Right lobe of liver (tissue), 6 donors: ENCODE measurements at places on chromosomes 1 and 21. TPM values are rescaled to one million over a fixed set of nuclear protein-coding genes. Genes with fewer than 3 reads are reported as not detected.

Gene ANGPTL1
- 3.0 TPM for total RNA-seq

Gene CENPS
- total RNA-seq, result 7.8 TPM

Gene C1orf53
- total RNA-seq, result 4.0 TPM

Gene AKR1A1
- total RNA-seq, result 248 TPM

Gene GLIS1
- total RNA-seq, result not detected

Gene ZFYVE9
- total RNA-seq, result 11.6 TPM

Gene COL18A1
- 291 TPM for total RNA-seq

Gene SPATA45
- total RNA-seq, result 1.2 TPM

Gene GALNT2
- 113 TPM for total RNA-seq

- no peaks in the 10 kb centered on the region for H3K36me3 ChIP-seq
- H3K27ac ChIP-seq, result no peak overlapping the region
- no peaks in the 10 kb centered on the region for H3K27me3 ChIP-seq
- H3K4me1 ChIP-seq, result no peaks in the 10 kb centered on the region
- no peak for DNase-seq
Observed at GRCh38 chr21:30942192-30942591, 60.8 kb upstream of the KRTAP11-1 start.

GRCh38 chr1:209458921-209459320, 124.6 kb upstream of the CAMK1G start:
- H3K36me3 ChIP-seq, result no peaks in the 10 kb centered on the region
- H3K27ac ChIP-seq, result no peak overlapping the region
- H3K27me3 ChIP-seq, result no peaks in the 10 kb centered on the region
- no peak overlapping the region for H3K4me3 ChIP-seq

DNA sequence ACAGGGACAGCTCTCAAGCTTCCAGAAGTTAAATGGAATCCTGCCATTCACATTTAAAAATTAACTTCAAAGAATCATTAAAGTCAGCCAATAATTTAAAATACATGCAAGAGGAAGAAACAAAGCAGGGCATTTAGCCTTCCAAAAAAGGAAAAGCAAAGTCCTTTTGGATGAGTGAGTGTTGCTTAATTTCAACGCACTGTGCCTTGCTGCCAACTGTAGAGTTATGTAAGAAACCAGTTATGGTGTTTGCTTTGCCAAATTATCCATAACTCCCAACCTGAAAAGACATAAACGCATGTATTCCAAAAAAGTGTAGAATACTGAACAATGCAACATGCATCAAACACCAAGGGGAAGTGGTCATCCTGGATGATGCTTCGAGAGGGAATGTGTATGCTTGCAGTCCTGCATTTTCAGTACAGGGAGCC, 16.1 kb upstream of the KCNE1 start:
- peak overlapping the region; percentile 95 for H3K27ac ChIP-seq
- no peaks in the 10 kb centered on the region for H3K36me3 ChIP-seq
- DNase-seq, result no peak
- H3K4me1 ChIP-seq, result peaks cover 32% of the 10 kb centered on the region

DNA sequence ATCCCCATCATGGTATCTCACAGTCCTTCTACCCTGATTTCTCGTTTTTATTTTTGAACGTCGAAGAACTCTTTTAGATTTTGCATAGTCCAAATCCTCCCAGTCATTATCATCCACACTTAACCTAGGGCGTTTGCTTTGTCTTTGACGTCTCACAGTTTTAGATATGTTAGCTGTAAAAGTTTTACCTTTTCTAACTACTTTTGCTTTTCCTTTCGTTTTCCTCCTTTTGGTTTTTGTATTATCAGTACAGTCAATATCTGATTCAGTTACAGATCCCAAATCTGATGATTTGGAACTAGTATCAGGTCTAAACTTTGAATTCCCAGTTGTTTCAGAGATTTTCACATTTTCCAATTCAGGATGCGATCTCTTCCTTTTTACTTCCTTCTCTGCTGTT, 13.1 kb upstream of the PSMG1 start:
- H3K4me1 ChIP-seq, result no peaks in the 10 kb centered on the region
- no peaks in the 10 kb centered on the region for H3K27me3 ChIP-seq
- H3K4me3 ChIP-seq, result no peak overlapping the region

DNA sequence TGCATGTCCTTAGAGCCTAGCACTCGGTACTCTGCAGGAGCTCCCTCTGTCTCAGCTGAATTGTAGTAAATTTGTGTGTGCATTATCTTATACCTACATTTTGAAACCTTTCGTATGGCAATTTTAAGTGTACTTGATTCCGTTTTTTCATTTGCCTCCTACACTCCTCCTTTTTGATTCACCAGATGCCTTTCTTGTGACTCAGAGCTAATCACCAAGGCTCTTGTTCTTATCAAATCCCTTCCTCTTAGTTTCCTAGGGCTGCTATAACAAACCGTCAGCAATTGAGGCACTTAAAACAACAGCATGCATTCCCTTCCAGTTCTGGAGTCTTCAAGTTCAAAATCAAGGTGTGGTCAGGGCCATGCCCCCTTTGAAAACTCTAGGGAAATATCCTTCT, 261.0 kb downstream of the ASTN1 start:
- no peak for DNase-seq
- H3K27me3 ChIP-seq, result no peaks in the 10 kb centered on the region
- no peaks in the 10 kb centered on the region for H3K36me3 ChIP-seq
- H3K4me3 ChIP-seq, result no peak overlapping the region

GRCh38 chr21:44463724-44464123, 8.4 kb downstream of the LRRC3 start:
- H3K27ac ChIP-seq, result no peak overlapping the region
- DNase-seq, result no peak
- H3K36me3 ChIP-seq, result no peaks in the 10 kb centered on the region
- H3K27me3 ChIP-seq, result no peaks in the 10 kb centered on the region
- no peak overlapping the region for H3K4me3 ChIP-seq

DNA sequence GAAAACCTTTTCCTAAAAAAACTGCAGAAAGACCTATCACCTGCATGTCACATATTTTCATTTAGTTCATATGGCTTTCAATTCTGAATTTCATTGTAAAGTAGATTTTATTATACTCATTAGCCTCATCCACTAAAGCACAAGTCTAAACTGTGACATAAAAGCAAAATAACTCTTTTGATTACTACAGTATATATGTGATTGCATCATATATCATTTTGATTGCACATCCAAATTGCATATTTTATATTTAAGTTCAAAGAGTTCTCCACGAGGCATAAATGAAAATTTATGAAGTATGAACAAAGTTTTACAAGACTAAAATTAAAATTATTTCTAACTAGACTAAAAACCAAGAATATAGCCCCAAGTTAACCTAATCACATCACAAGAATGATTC, 19.3 kb downstream of the PALMD start:
- H3K4me1 ChIP-seq, result peaks cover 19% of the 10 kb centered on the region
- peaks cover 3% of the 10 kb centered on the region for H3K36me3 ChIP-seq
- no peaks in the 10 kb centered on the region for H3K27me3 ChIP-seq
- no peak overlapping the region for H3K4me3 ChIP-seq

DNA sequence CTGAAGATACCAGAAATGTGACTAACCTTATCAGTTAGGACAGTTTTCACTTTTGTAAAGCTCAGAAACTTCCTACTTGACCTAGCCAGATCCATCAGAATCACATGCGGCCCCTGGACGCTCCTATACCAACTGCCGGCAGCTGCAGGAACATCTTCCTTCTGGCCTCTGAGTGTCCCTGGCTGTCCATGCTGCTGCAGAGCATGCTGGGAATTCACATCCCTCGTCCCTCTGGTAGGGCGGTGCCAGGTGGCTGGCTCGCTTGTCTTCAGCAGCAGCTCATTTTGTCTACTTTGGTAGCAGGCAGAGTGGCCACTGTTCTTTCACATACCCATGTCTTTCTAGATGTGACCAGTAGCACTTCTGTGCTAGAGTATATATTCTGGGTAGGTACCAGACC, 34.4 kb downstream of the HHAT start:
- H3K4me3 ChIP-seq, result no peak overlapping the region
- H3K36me3 ChIP-seq, result no peaks in the 10 kb centered on the region
- H3K27me3 ChIP-seq, result no peaks in the 10 kb centered on the region
- no peak for DNase-seq

DNA sequence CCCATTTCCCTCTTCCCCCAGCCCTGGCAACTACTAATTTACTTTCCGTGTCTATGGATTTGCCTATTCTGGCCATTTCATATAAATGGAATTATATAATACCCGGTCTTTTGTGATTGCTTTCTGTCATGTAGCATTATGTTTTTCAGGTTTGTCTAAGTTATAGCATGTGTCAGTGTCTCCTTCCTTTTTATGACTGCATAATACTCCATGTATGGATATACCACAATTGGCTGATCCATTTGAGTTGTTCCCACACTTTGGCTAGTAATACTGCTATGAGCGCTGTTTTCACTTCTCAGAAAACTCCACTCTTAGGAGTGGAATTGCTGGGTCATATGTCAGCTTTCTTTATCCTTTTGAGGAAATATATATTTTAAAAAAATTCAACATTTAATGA, 53.7 kb downstream of the HUNK start:
- DNase-seq, result no peak
- H3K27ac ChIP-seq, result no peak overlapping the region
- H3K4me3 ChIP-seq, result no peak overlapping the region
- H3K27me3 ChIP-seq, result no peaks in the 10 kb centered on the region
- no peaks in the 10 kb centered on the region for H3K36me3 ChIP-seq

DNA sequence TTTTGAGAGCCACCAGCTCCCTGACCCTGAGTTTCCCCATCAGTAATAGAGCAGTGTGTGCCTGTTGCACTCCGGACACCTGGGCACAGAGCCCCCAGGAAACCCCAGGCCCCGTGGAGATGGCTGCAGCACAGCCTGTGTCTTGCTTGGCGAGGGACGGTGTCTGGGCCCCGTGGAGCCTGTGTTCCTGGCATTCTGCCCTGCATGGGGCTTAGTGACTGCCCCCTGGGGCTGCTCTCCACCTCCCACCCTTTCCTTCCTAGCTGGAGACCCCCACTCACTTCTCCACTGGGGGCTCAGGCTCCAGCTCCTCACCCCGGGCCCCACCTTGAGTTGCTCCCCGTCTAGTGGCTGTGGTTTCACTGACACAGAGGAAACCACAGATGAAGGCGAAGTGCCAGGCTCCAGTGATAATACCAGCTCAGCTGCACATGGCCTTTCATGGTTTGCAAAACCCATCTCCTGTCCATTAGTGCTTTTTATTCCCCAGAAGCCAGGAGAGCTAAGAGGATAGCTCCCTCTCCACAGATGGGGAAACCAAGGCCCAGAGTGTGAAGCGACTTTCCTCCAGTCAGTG, 39.4 kb downstream of the DMRTB1 start:
- no peaks in the 10 kb centered on the region for H3K4me1 ChIP-seq
- DNase-seq, result no peak
- H3K36me3 ChIP-seq, result no peaks in the 10 kb centered on the region
- no peak overlapping the region for H3K27ac ChIP-seq

- H3K4me1 ChIP-seq, result no peaks in the 10 kb centered on the region
- no peak for DNase-seq
- no peak overlapping the region for H3K4me3 ChIP-seq
- no peaks in the 10 kb centered on the region for H3K36me3 ChIP-seq
- no peak overlapping the region for H3K27ac ChIP-seq
- H3K27me3 ChIP-seq, result peaks cover 26% of the 10 kb centered on the region
Observed at GRCh38 chr1:118982821-118983557, 5.2 kb downstream of the TBX15 start.

- H3K4me1 ChIP-seq, result no peaks in the 10 kb centered on the region
- no peaks in the 10 kb centered on the region for H3K36me3 ChIP-seq
- H3K27ac ChIP-seq, result no peak overlapping the region
- DNase-seq, result no peak
Observed at GRCh38 chr1:55474168-55474786, 259.1 kb upstream of the USP24 start.

DNA sequence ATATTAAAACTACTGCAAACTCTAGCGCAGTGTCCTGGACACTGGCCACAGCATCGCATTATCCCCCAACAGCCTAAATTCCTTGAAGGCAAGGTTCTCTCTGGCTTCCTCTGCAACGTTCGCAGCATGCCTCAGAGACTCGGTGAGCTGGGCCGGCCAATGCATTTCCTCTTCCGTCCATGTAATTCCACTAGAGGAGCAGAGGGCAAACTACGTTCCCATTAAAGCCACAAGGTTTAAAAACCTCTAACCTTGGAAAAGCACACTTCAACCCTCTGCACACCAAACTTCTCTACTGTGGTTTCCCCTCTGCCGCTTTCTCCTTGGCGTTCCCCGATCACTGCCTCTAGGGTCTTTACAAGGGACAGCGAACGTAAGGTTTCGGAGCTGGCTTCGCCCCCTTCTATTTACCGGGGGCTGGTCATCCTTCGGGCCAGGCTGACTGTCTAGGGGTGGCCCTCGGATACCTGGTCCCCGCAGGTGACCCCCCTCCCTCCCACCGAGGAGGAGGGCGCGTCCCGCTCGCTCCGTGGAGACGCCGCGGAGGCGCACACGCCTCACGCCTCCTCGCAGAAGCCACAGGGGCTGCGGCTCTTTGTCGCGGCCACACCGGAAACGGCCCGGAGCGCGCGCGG, 456 bp upstream of the SMYD2 start:
- H3K4me1 ChIP-seq, result peaks cover 16% of the 10 kb centered on the region
- peak; percentile 54 for DNase-seq
- H3K27me3 ChIP-seq, result no peaks in the 10 kb centered on the region
- peak overlapping the region; percentile 75 for H3K27ac ChIP-seq
- no peaks in the 10 kb centered on the region for H3K36me3 ChIP-seq

GRCh38 chr1:237756304-237756967, 134.3 kb downstream of the ZP4 start:
- no peaks in the 10 kb centered on the region for H3K27me3 ChIP-seq
- H3K27ac ChIP-seq, result no peak overlapping the region
- DNase-seq, result no peak
- no peaks in the 10 kb centered on the region for H3K4me1 ChIP-seq
- H3K36me3 ChIP-seq, result no peaks in the 10 kb centered on the region
- H3K4me3 ChIP-seq, result no peak overlapping the region

GRCh38 chr1:108852221-108852975, 4.5 kb downstream of the AKNAD1 start:
- H3K27ac ChIP-seq, result no peak overlapping the region
- no peaks in the 10 kb centered on the region for H3K4me1 ChIP-seq
- no peak overlapping the region for H3K4me3 ChIP-seq
- no peaks in the 10 kb centered on the region for H3K36me3 ChIP-seq
- H3K27me3 ChIP-seq, result no peaks in the 10 kb centered on the region
- no peak for DNase-seq

DNA sequence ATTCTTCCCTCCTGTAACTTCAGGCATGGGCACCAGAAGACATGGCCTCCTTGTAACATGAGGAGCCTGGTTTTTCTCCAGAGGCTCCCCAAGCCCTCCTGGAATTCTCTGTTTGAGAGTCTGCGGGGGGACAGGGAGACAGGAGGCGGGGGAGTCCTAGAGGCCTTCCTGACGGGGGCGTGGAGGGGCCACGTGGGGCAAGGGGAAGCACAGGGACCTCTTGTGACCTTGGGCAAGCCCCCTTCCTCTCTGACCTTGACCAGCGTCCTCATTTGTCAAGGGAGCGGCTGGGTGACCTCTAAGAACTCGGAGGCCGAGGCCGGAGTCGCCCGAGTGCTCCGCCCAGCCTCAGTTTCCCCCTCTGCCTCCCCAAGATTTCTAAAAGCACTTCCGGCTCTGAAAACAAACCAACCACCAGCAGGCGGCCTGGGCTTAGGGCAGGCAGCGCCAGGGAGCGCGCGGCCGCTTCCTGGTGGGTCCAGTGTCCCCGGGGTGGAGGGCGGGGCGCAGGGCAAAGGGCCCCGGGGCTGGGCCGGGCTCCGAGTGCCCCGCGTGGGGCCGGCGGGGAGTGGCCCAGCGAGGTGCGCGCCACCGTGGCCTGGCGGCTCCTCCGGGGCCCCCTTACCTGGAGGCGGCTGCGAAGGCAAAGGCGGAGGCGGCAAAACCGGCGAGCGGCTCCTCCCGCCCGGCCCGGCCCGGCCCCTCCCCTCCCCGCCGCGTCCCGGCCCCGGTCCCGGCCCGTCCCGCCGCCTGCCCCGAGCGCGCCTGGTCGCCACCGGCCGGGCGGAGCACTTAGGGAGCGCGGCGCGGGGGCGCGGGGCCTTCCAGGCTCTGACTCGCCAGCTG, at the start of gene TMCO4:
TSS of gene TMCO4 (minus strand) at position 687 of the 846 bp plus-strand sequence. CDS start 19,158 bp downstream, outside the sequence.
- no peaks in the 10 kb centered on the region for H3K36me3 ChIP-seq
- no peaks in the 10 kb centered on the region for H3K27me3 ChIP-seq
- no peaks in the 10 kb centered on the region for H3K4me1 ChIP-seq
- peak within 1 kb of the TSS; percentile 75 for H3K4me3 ChIP-seq
